Panc1 (cell line): ENCODE measurements at places on chromosomes 7 and 10. TPM values are rescaled to one million over a fixed set of nuclear protein-coding genes. Genes with fewer than 3 reads are reported as not detected.

The TFAM gene
- 78.2 TPM for total RNA-seq

The TSPAN13 gene
- 80.8 TPM for total RNA-seq

The TRPV6 gene
- total RNA-seq: not detected

The OPN1SW gene
- total RNA-seq: not detected

The C10orf88 gene
- total RNA-seq: 21.7 TPM

The SLC16A12 gene
- not detected for total RNA-seq

The BMPER gene
- not detected for total RNA-seq

The TACC2 gene
- 133 TPM for total RNA-seq

The PHKG1 gene
- 0.67 TPM for total RNA-seq

The CPA2 gene
- total RNA-seq: 0.87 TPM

The ZPBP gene
- not detected for total RNA-seq

The LEP gene
- total RNA-seq: not detected

The C10orf53 gene
- total RNA-seq: not detected

The TBX20 gene
- total RNA-seq: not detected

The PTPN20 gene
- total RNA-seq: 9.5 TPM

The GCC1 gene
- total RNA-seq: 19.1 TPM

The STARD3NL gene
- total RNA-seq: 75.7 TPM

The ADRA2A gene
- 0.05 TPM for total RNA-seq

The LIPN gene
- total RNA-seq: not detected

The SEMA3E gene
- 7.3 TPM for total RNA-seq

The CADPS2 gene
- total RNA-seq: 1.6 TPM

The PPP1R3A gene
- total RNA-seq: not detected

The GHRHR gene
- total RNA-seq: not detected

The MKX gene
- total RNA-seq: not detected

The GRID2IP gene
- 0.13 TPM for total RNA-seq

The MMD2 gene
- total RNA-seq: not detected

The CYP26C1 gene
- total RNA-seq: 1.1 TPM
